ENCODE measurements at places on chromosomes 5 and 9. TPM values are rescaled to one million over a fixed set of nuclear protein-coding genes. Genes with fewer than 3 reads are reported as not detected.

CCNJL gene
- total RNA-seq = 7.3 TPM

PCDHB15 gene
- total RNA-seq = not detected

C8G gene
- total RNA-seq = 0.89 TPM

FRMD3 gene
- total RNA-seq = 5.0 TPM

FOXD4L6 gene
- total RNA-seq = not detected

FREM1 gene
- 0.02 TPM for total RNA-seq

PCAT7 gene
- total RNA-seq = 1.2 TPM

CDC42SE2 gene
- 22.0 TPM for total RNA-seq

ANKRD18B gene
- 0.42 TPM for total RNA-seq

LRRC19 gene
- not detected for total RNA-seq

NDOR1 gene
- 17.6 TPM for total RNA-seq

- DNase-seq = peak; percentile 42
These were observed 76.7 kb downstream of the GRAMD2B start for GRCh38 chr5:126499853-126500342.

GRCh38 chr9:108991479-108991878 lies 21.8 kb downstream of the CTNNAL1 start:
- DNase-seq = peak; percentile 18

DNA sequence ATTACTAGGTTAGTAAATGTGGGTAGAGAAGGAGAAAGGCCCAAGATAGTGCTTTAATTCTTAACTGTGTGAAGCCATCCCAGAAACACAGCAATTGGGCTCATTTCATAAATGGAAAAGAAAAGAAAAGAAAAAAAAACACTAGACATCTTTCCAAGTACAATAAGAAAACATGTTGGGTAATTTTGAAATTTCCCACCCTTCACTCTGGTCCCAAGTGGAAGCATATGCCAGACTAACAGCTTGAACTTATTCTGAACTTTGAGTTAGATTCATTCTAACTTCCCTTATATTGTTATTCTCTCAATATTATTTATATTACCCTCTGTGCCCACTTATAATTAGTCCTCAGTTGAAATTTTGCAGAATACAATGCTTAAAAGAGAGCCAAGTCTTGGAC lies 113.4 kb upstream of the GHR start:
- DNase-seq = no peak

DNA sequence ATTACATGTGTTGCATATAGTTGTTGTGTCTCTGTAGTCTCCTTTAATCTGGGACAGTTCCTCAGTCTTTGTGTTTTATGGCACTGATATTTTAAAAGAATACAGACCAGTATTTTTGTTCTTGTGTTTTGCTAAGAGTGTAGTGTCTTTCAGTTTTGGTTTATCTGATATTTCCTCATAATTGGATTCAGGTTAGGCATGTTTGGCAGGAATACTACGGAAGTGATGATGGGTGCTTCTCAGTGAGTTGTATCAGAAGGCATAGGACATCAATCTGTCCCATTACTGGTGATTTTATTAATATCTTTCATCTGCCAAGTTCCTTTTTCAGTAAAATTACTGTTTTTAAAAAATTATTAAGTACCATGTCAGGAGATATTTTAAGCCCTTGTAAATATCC lies 212.9 kb downstream of the ARHGEF28 start:
- no peak for DNase-seq

GRCh38 chr9:99358668-99359067 lies 136.6 kb downstream of the SEC61B start:
- DNase-seq = no peak

GRCh38 chr9:130156672-130157071 lies 15.5 kb upstream of the NCS1 start:
- DNase-seq = peak; percentile 21

- DNase-seq = no peak
These were observed 30.1 kb upstream of the HAND1 start for GRCh38 chr5:154508114-154508513.

DNA sequence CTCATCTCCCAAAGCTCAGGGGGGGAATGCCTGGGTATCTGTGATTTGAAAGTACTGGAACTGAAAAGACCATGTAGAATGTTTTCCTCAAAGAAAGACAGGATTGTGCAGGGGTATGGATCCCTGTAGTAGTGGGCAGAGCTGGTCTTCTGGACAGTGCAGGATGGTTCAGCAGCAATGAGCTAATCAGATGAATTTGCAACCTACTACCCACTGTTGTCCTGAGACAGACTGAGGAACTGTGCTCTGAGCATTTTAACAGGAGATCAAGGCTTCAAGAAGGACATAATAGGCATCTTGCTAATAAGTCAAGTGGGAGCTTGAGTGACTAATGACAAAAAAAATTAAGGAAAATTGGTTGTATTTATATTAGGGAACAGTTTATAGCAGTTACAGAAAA lies 61.7 kb downstream of the FYB1 start:
- no peak for DNase-seq

DNA sequence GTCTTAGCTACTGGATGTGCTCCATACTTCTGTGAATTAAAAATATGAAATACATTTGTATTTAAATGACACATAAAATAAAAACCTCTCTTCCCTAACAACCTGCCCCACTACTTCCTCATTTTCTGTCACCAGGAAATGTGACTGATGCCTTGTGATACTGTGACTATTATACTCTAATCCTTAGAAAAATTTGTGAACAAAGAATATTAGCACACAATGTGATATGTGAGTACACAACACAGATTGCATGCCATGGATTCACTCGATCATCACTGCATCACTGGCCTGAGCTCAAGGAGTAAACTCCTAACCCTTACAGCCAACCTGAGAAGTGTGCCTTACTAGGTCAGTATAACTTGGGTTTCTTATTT lies 281.0 kb downstream of the EFNA5 start:
- DNase-seq = no peak

GRCh38 chr5:40383749-40384651 lies 295.7 kb upstream of the PTGER4 start:
- DNase-seq = peak; percentile 93

- DNase-seq = no peak
These were observed 96.8 kb upstream of the ITGA2 start for GRCh38 chr5:52892242-52892878.

GRCh38 chr9:137606734-137607138 lies 1.2 kb downstream of the ARRDC1 start:
- DNase-seq = no peak

GRCh38 chr5:1032551-1033027 lies 24.0 kb downstream of the NKD2 start:
- DNase-seq = no peak

DNA sequence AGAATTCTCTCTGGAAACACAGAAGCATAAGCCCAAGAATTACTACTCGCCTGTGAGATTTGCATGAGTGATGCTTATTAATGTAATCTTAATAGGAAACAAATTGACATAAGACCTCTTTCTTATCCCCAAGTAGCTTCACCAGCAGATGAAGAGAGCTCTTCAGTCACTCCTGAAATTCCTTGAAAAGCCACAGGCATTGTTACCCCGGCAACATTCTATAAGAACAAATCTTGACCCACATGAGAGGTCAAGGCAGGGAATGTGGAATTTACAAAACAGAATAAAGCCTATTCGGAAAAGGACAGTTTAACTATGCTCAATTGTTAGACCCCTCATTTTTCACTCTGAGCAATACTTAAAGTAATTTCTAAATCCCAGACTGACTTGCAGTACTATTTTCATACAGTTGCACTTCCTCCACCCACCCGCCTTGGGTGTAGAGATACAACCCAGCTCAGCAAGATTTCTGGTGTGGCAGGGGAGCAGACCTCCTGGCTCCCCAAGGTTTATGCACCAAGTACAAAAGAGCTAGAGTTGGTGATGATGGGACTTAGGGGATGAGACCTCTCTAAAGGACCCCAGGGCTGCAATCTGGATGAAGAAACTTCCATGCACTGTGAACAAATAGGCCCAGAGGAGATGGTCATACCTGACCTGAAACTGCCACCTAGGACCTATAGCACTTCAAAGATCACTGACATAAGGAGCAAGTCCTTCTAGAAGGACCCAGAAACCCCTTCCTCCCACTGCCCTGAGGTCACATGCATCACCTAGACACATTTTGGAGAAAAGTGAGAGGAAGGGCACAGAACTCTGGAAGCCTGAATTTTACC lies 242.1 kb downstream of the ZNF608 start:
- peak; percentile 13 for DNase-seq

DNA sequence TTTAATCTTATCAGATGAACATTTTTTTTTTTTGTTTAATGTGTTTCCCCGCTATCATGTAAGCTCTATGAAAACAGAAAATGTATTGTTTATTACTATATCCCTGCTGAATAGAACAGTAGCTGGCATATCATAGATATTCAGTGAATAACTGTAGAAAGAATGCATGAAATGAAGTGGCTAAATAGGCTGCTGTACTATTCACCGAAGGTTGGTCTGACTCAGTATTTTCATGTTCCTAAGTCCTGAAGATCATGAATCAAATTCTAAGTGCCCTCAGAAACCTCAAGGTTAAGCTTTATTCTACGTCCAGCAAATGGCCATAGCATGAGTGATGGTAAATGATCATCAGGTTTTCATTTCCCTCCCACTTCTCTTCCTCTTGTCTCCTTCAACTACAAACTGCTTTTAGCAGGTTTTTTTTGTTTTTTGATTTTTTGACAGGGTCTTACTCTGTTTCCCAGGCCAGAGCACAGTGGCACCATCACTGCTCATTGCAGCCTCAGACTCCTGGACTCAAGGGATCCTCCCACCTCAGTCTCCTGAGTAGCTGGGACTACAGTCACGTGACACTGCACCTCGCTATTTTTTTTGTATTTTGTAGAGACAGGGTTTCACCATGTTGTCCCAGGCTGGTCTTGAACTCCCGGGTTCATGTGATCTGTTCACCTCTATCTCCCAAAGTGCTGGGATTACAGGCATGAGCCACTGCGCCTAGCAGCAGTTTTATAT lies 19.1 kb upstream of the ZFAND5 start:
- peak; percentile 91 for DNase-seq

DNA sequence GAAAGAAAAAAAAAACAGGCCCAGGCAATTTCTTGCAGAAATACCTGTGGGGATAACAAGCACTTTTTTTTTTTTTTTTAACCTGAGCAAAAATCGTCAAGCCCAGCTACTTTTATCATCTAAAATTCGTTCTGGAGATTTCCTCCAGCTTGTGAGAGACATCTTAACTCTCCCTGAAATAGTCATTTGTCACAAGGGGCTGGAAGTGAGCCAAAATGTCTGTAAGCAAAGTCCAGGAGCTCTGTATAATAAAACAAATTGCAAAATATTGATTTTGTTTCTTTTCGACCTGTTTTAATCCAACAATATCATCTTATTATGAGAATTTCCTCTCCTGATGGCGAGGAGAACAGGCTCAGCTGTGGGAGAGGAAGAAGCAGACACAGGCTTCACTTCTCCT lies 168.4 kb downstream of the TTLL11 start:
- DNase-seq = no peak

- DNase-seq = no peak
These were observed 105.8 kb upstream of the SPATA31D4 start for GRCh38 chr9:81822301-81822865.

GRCh38 chr5:10747678-10748622 lies 13.1 kb downstream of the DAP start:
- no peak for DNase-seq

DNA sequence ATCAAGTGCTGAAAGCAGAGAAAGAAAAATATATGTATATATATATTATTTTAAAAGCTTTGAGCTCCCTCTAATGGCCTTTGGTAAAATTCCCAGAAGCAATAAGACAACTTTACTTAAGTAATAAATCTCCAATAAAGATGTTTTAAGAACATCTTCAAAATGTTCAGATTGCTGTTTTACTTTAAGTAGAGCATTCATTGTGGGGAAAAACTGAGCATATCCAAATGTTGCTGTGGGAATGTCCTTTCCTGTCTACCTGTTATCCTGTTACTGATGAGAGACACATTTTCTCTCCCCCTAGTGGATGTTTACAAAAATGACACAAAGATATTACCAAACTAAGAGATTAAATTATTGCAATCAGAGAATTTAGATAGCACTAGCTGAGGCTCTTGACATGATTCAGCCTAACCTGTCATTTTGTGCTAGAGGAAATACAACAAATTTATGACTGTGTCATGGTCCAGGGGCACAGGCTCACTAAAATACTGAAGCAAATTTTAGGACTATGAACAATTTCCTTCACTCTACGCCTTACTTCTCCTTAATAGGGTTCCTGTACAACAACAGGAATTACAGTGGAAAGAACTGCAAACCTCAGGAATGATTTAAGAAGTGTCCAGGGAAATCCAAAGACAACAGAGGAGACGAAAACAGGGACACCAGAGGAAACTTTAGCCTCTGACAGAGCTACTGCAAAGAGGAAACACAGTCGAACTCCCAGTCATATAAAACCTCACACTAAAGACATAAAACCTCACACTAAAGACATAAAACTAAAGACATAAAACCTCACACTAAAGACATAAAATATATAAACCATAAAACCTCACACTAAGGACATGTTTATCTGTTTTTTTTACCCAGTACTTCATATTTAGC lies 24.3 kb upstream of the PRRC1 start:
- DNase-seq = peak; percentile 53

DNA sequence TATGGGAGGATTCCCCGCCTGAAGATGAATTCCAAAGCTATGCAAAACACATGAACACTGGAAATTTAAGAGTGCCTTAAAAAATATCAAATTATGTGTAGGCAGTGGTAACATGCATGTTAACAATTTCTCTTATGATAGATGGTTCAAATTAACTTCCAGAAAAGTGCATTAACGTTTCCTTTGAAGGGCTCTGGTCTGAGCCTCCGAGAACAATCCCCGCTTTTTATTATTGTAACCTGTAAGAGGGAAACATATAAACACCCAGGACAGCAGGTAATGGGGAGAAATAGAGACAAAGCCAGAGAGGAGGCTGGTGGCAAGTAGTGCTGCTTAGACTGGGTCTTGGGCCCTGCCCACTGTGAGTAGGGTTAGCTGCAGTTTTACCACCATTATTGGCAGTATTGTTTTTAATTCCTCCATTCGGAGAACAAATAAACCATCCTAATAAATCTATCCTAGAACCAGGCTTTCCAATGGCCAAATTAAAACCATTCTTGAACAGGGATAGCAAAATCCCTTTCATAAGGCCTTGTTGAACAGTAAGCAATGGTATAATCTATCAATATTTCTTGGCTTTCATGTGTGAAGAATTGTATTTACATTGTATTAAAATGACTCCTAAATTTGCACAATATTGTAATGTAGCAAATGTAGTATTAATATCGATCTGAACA lies 6.3 kb downstream of the NR2F1 start:
- no peak for DNase-seq

GRCh38 chr9:9202276-9202675 lies 1402.7 kb upstream of the DMAC1 start:
- DNase-seq = no peak

GRCh38 chr9:99230206-99230605 lies 8.1 kb downstream of the SEC61B start:
- DNase-seq = no peak

GRCh38 chr5:39455645-39456044 lies 30.9 kb upstream of the DAB2 start:
- DNase-seq = no peak

GRCh38 chr5:56671571-56671970 lies 143.8 kb upstream of the MAP3K1 start:
- DNase-seq = peak; percentile 18

Measured in M059J (cell line).